ENCODE measurements at places on chromosomes 16 and 17.

- DNase-seq: no peak
These were observed 7.3 kb downstream of the TADA2A start for GRCh38 chr17:37413875-37414519.

DNA sequence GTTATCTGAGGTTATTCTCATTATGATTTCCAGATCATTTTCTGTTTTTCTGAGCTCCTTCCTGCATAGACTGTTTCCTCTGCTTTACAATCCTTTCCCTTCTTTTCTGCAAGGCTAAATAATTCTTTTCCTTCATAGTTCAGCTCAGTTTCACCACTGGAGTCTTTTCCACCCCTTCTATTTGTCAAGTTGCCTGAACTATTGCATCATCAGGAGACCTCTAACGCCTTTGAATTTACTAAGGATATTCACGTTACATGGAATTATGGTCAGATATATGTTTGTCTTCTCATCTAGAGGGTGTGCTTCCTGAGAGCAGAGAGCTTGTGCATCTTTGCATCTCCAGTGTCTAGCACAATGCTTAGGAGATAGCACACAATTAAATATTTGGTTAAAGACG lies 140.4 kb upstream of the CA10 start:
- DNase-seq: no peak

- DNase-seq: no peak
These were observed 205.6 kb downstream of the GRIN2A start for GRCh38 chr16:9976601-9977000.

GRCh38 chr17:39461926-39462569 lies 762 bp downstream of the CDK12 start:
- peak; percentile 11 for DNase-seq

DNA sequence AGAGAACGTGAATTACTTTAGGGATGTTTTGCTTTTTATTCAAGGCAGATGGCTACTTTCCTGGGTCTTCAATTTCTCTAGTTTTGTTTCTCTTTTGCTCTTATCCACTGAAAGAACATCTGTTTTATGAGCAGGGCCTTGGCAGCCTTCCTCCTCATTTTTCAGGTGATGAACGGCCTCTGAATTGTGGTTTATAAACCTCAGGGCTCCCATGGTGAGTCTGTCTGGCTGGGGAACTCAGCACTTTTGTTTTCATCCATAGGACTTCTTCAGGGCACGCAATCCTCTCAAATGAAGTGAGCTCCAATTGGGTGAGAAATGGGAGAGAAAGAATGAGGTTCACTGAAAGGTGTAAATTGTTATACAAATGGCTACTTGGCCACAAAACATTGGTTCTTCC lies 186.4 kb upstream of the ERCC4 start:
- DNase-seq: no peak

GRCh38 chr16:8967132-8967821 lies 3.6 kb upstream of the USP7 start:
- no peak for DNase-seq

DNA sequence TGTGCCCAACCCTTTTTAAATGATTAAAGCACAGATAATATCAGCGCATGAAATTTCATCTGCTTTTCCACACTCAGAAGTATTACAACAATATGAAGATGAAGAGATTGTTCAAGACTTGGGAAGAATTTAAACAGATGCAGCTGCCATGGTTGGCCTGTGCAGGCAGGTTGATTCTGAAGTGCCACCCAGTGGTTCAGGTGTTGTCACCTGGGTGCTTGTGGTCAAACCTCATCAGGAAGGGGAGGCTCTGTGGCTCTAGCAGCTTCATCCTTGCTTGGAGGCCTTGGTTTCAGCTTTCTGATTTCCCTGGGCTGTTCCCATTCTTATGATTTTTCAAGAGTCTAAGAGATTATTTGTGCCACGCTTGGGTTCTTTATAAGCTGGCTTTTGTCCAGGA lies 22.2 kb upstream of the CLEC18C start:
- DNase-seq: no peak

GRCh38 chr17:44065668-44066203 lies 735 bp downstream of the LSM12 start:
- DNase-seq: no peak

GRCh38 chr16:73616770-73617169 lies 568.8 kb upstream of the ZFHX3 start:
- no peak for DNase-seq

- DNase-seq: no peak
These were observed 68.0 kb downstream of the CNTNAP4 start for GRCh38 chr16:76345163-76345661.

- DNase-seq: no peak
These were observed 52.1 kb downstream of the CMIP start for GRCh38 chr16:81496742-81497141.

DNA sequence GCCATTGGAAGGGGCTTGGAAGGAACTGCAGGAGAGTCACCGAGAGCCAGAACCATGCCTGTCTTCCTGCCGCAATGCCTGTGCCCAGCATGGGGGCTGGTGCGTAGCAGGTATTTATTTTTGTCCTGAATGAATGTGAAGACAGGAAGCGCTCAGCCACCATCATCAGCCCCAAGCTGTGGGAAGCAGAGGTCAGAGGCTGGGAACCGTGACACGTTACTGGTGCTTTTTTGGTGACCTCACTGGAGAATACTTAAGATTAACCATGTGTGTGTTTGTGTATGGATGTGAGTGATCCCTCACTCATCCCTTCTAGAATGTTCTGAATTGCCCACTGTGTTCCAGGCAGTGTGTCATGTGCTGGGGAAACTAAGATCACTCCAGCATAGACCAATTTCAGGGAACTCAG lies 343.8 kb downstream of the SNX29 start:
- DNase-seq: no peak

GRCh38 chr17:77454242-77455095 lies 313.7 kb downstream of the SEC14L1 start:
- no peak for DNase-seq

DNA sequence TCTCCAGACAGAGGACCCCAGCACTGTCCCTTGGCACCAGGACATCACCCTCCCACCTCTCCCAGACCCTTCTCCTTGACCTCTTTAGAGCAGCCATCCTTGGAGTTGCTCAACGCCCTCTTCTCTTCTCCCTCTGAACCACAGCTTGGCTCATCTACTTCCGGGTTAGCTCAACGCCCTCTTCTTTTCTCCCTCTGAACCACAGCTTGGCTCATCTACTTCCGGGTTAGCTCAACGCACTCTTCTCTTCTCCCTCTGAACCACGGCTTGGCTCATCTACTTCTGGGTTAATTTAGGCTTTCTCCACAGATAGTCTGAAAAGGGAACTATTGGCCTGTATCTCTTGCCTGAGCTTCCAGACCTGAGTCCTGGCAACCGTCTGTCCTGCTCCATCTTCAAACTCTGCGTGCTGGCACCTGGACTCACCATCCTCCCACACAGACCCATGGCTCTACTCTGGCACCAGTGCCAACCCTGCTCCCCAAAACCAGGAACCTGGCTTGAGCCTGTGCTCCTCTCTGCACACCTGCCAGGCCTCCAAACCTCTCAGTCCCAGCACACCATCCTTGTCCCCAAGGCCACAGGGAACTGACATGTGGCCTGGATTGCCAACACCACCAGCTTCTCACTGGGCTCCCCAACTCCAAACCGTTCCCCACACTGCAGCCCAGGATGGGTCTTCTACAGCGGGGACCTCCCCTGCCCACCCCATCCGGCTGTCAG lies 25.3 kb upstream of the FAAP100 start:
- DNase-seq: no peak

DNA sequence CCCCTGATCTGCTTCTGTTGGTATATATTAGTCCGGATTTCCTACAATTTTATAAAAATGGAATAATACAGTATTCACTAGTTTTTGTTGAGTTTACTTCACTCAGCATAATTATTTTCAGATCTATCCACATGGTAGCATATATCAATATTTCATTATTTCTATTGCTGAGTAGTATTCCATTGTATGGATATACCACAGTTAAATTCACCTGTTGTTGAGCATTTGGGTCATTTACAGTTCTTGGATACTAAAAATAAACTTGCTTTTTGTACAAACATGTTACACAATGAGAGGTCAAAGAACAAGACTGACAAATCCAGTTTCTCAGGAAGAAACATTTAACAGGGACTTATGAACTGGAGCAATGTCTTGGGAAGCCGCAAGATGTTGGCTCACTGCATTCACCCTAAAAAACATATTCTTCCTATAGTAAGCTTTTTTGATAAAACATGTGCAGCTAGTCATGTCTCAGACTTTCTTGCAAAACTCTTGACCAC lies 126.9 kb upstream of the HS3ST2 start:
- no peak for DNase-seq

DNA sequence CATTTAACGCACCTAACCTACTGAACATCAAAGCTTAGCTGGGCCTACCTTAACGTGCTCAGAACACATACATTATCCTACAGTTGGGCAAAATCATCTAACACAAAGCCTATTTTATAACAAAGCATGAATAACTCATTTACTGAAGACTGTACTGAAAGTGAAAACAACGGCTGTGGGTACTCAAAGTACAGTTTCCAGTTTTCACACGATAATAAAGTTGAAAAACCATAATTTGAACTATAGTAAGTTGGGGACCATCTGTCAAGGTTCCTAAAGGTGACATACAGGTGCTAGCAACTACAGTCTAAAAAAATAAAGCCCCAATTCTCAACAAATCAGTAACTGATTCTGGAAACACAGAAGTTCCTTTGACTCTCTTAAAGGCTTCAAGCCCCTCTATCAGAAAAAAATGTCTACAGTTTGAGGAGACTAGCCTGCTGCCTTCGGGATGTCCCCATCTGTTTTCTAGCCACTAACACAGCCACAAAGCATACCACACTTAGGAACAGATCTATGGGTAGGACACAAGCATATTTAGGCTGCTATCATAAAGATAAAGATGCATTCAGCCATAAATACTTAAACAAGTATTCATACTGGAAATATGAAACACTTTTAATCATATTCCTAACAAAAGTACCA lies 71.3 kb downstream of the KANSL1 start:
- no peak for DNase-seq

DNA sequence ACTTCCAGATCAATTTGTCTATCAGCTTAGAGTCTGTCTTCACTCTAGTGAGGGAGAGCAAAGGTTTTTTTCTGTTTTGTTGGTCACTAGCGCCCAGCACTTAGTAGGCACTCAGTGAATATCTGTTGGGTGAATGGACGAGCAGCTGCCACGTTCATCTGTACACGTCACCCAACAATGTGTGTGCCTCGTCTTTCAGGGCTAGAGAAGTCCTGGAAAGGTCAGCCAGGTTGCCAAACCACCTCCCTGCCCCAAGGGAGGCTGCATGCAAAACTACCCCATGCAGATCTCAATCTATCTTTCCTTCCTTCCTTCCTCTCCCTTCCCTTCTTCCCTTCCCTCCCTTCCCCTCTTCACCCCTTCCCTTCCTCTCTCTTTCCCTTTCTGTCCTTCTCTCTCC lies 340.9 kb downstream of the SOX9 start:
- no peak for DNase-seq

- DNase-seq: no peak
These were observed 8.3 kb downstream of the CUEDC1 start for GRCh38 chr17:57946798-57947358.

GRCh38 chr16:66401610-66402009 lies 25.5 kb upstream of the BEAN1 start:
- no peak for DNase-seq

DNA sequence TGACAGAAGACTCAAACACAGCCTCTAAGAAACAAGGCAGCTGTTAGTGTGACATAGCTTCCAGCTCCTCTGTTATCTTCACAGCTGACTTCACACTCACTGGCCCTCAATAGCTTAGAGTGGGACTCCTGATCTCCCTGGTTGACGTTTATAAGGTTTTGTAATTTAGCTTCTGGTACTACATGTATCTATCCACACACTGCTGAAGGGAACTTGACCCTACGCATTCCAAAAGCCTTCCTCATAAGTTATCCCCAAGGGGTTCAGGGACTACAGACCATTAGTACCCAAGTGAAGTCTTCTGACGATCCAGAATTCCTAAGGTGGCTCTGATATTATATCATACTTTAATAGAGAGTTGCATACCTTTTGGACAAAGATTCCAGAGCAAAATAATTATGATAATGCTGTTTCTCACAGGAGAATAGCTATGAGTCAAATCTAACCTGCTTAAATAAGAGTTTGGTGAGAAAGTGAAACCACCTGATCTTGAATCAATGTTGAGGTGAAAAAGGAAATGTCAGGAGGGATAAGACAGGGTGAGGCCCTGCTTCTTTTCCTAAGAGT lies 14.5 kb downstream of the ACACA start:
- no peak for DNase-seq

GRCh38 chr16:17775061-17775460 lies 304.3 kb upstream of the XYLT1 start:
- no peak for DNase-seq

- no peak for DNase-seq
These were observed 773 bp downstream of the NTN3 start for GRCh38 chr16:2471653-2472487.

GRCh38 chr16:85969159-85969558 lies 70.2 kb downstream of the IRF8 start:
- no peak for DNase-seq

GRCh38 chr17:3678821-3679530 lies 10.4 kb downstream of the EMC6 start:
- DNase-seq: no peak

GRCh38 chr16:48318630-48319029 lies 66.6 kb downstream of the SIAH1 start:
- DNase-seq: no peak

DNA sequence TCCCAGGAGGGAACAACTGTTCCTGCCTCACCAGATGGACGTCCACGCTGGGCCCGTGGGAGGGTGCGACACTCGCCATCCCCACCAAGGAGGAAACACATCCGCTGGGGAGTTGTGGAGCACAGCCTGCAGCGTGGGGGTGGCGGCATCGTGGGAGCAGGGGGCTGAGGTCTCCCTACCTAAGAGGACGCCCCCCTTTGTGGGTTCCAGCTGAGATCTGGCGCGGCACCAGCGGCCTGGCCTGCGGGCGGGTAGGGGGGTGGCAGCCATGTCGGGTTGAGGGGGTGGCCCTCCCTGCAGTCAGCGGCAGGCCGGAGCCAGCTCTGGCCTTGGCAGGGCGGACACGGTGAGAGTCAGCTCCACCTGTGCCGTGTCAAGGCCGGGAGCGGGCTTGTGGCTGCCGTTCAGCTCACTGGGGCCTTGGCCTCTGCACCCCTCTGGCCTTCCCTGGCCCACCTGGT lies 116.7 kb upstream of the CIBAR2 start:
- DNase-seq: no peak

DNA sequence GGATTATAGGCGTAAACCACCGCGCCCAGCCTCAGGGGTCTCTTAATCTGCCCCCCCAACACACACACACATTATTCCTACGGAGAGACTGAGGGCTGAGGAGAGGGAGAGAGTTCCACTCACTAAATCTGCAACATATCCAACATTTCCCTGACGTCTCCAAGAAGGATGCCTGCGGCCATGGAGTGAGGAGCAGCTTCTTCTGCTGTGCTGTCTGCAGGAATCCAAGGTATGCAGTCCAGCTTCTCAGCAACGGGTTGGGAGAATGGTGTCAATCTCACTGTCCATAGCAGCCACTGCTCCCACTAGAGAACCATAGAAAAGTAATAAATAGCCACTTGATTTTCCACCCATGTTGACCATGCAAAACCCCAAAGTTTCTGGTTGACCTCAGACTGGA lies 5.1 kb upstream of the PLXDC1 start:
- no peak for DNase-seq

Data from T-helper 9 cell (primary cell).